ENCODE measurements at places on chromosomes 12 and 14.
A peak's percentile ranks its signal among the peaks of the same experiment; 100 is the strongest.

DNA sequence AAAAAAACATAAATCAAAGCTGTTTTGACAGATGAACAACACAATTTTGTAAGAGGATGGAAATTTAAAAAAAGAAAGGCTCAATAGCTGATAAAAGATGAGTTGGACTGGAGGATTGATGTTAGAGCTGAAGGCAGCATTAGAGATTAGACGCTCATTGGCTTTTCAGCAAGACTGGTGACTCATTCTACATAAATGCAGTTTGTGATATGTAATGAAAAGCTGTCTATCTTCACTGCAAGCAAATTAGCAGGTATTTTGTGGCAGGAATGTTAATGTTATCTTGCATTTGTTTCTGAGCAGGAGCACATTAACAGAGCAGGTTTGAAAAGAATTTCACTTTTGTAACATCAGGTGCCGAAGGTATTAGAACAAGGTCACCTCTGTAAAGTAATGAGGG lies 442.7 kb upstream of the NOVA1 start:
- no peak for DNase-seq

DNA sequence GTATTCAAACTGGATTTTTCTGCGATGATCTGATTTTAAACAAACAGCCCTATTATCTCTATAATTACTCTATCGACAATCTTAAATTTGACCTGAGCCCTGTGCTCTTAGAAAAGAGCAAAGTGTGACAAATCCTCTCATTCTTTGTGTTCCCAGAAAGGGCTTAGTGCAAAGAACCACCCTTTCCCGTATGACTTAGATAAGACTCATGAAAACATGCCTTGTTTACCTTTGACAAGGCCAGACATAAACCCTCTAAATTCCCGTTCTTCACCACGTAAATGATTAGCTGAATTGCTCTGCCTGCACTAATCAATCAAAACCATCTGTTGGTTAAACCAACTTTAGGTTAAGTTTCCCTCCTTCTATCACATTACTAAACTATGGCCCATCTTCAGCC lies 285.7 kb upstream of the SEL1L start:
- no peak for DNase-seq

DNA sequence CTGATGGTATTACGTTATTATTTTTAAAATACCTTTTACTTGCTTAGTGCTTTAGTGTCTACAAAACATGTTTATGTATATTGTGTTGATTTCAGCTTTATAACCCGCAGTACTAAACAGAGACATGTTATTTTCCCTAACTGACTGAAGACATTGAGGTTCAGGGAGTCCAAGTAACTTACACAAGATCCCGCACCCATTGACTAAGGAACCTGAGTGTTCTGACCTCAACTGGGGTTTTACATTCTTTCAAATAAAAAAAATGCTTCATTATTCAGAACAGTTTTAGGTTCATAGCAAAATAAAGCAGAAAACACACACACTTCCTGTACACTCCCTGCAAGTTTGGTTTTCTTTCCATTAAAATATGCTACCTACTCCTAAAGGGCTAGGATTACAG lies 60.4 kb upstream of the METAP2 start:
- no peak for DNase-seq

GRCh38 chr14:80216818-80217217 lies 5.5 kb upstream of the DIO2 start:
- DNase-seq, result no peak

GRCh38 chr12:31560516-31560915 lies 30.4 kb downstream of the DENND5B start:
- DNase-seq, result no peak

GRCh38 chr14:42715316-42715715 lies 1108.6 kb downstream of the LRFN5 start:
- DNase-seq, result no peak

DNA sequence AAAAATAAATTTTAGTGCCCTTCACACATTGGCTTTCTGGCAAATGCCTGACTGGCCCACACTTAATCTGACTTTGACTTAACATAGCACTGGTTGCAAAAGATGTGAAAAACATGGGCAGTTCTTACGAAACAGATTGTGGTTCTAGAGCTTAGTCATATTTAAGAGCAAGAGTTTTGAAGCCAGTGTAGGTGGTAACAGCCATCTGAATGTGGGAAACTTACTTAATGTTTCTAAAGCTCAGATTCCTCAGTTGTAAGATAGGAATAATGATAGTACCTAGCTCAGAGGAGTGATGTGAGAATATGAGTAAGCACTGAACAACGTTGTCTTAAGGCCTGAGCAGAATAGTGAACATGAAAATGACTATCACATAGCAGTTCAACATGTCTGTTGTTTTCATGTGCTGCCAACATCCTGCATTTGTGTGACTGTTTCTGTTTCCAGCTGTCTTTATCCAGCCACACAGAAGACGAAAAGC lies 262.7 kb downstream of the SYT1 start:
- DNase-seq, result peak; percentile 9

- DNase-seq, result peak; percentile 38
These were observed 2.9 kb upstream of the RAB35 start for GRCh38 chr12:120119271-120119973.
